Ovary (tissue), 10 donors: ENCODE measurements at places on chromosomes 7 and 10.

DNA sequence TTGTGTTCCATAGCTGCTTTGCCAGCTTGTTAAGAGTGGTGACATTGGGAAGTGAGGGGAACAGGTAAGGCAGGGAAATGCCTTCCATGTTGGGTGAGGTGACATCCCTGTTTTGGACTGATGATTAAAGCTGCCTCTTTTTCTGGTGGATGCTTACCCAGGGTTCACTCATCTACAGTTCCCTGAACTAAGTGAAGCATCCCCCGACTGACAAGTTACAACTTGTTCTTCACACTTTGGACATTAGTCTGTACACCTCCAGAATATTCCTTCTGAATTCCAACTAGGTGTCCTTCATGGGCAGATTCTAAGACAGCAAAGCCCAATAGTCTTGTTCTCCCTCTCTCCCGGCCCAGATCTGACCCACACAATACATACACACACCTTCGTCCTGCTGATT, 63.4 kb downstream of the HDAC9 start:
- no peak overlapping the region for H3K27ac ChIP-seq
- no peaks in the 10 kb centered on the region for H3K27me3 ChIP-seq
- DNase-seq: no peak
- H3K36me3 ChIP-seq: no peaks in the 10 kb centered on the region

DNA sequence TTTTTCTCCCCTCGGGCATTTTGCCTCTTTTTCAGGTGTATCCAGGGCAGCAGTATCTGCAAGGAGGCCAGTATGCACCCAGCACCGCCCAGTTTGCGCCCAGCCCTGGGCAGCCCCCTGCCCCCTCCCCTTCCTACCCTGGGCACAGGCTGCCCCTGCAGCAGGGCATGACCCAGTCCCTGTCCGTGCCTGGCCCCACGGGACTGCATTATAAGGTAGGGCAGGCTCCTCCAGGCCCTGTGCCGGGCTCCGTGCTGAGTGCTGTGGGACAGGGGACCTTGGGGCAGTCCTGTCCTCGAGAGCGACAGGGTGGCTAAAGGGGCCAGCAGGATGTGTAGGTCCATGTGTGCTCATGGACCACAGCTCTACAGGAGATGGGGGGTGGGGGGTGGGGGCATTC, 10.6 kb downstream of the ZMIZ2 start:
- H3K27me3 ChIP-seq: no peaks in the 10 kb centered on the region
- no peaks in the 10 kb centered on the region for H3K36me3 ChIP-seq
- no peak overlapping the region for H3K27ac ChIP-seq
- DNase-seq: no peak
- H3K4me3 ChIP-seq: no peak overlapping the region
- peaks cover 6% of the 10 kb centered on the region for H3K4me1 ChIP-seq

DNA sequence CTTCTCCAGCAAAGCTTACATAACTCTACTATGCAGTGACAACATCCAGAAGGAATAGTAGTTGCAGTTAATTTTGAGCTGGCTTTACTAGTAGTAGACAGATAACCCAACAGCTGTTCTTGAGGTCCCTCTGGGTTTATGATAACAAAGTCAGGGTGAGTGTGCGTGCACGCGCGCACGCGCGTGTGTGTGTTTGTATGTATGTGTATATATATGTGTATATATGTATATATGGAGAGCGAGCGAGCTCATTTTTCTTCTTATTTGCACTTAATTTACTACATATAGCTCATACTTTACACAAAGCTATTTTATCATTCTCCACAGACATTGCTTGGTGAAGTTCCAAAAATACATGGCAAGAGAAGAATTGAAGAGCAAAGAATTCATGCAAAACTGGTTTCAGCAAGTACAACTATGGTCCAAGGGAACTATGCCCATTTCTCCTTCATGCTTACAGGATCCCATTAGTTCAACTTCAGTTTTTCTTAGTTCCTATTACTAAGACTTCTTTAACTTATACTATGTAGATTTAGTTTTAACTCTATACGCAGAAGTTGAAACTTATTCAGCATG, 105.9 kb upstream of the TMEM168 start:
- no peaks in the 10 kb centered on the region for H3K27me3 ChIP-seq
- no peaks in the 10 kb centered on the region for H3K4me1 ChIP-seq
- H3K4me3 ChIP-seq: no peak overlapping the region
- H3K36me3 ChIP-seq: no peaks in the 10 kb centered on the region
- no peak for DNase-seq
- no peak overlapping the region for H3K27ac ChIP-seq

GRCh38 chr10:116146372-116147140, 126.5 kb downstream of the GFRA1 start:
- H3K4me1 ChIP-seq: no peaks in the 10 kb centered on the region
- no peaks in the 10 kb centered on the region for H3K27me3 ChIP-seq
- H3K4me3 ChIP-seq: no peak overlapping the region
- H3K36me3 ChIP-seq: no peaks in the 10 kb centered on the region
- no peak for DNase-seq
- no peak overlapping the region for H3K27ac ChIP-seq

DNA sequence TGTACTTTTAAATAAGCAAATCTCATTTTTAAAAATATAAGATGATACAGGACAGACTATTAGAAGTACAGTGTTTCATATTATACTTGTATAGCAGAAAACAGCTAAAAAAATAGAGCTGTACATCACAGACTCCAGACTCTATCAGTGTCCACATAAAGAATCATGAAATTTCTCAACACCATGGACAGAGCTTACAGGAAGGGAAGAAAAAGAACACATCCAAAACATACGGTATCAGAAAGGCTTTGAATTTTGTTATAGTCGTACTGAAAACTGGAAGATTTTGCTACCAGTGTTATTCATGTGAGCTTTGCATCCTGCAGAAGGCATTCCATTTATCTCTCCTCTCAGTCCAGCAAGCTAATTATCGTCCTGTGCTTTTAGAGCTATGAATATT, 183.2 kb upstream of the PTPRZ1 start:
- H3K36me3 ChIP-seq: no peaks in the 10 kb centered on the region
- H3K27ac ChIP-seq: no peak overlapping the region
- no peak overlapping the region for H3K4me3 ChIP-seq
- DNase-seq: no peak
- no peaks in the 10 kb centered on the region for H3K27me3 ChIP-seq

GRCh38 chr7:70353330-70353945, 755.2 kb downstream of the AUTS2 start:
- no peaks in the 10 kb centered on the region for H3K27me3 ChIP-seq
- H3K36me3 ChIP-seq: no peaks in the 10 kb centered on the region

DNA sequence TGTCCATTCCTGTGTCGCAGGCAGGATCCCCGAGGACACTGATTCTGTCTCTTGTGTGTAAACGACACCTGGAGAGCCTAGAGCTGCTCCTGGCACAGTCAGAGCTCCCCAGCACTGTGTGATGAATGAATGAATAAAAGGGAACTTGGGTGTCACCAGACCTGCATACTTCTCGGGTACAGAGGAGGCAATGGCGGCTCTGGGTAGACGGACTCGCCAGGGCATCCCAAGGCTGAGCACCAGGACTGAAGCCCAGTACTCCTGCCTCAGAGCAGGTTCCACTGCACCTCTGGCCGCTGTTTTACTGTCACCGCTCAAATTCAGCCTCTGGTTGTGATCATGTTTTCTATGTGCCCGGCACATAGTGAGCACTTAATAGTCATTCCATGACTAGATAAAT, 255.8 kb downstream of the GLRX3 start:
- no peaks in the 10 kb centered on the region for H3K36me3 ChIP-seq
- no peaks in the 10 kb centered on the region for H3K4me1 ChIP-seq
- H3K4me3 ChIP-seq: no peak overlapping the region
- no peaks in the 10 kb centered on the region for H3K27me3 ChIP-seq

DNA sequence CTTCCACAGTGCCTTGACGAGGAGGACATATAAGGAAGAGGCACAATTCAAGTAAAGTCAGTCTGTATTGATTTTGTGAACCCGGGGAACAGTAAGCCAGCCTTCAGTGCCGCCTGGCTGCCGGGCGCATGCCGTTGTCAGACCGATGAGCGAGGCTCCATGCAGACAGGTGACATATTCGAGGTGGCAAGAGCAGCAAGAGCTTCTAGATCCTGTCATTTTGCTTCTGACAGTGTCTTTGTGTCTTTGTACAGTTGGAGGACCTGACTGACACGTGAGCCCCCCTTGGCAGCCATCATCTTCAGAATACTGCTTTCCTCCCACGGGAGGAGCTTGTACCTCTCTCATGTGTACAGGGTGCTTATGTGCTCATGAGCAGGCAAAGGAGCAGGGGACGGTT, 387.5 kb upstream of the GALNT17 start:
- no peak for DNase-seq
- H3K4me1 ChIP-seq: peaks cover 11% of the 10 kb centered on the region
- no peak overlapping the region for H3K27ac ChIP-seq
- H3K36me3 ChIP-seq: no peaks in the 10 kb centered on the region
- no peak overlapping the region for H3K4me3 ChIP-seq
- H3K27me3 ChIP-seq: no peaks in the 10 kb centered on the region

DNA sequence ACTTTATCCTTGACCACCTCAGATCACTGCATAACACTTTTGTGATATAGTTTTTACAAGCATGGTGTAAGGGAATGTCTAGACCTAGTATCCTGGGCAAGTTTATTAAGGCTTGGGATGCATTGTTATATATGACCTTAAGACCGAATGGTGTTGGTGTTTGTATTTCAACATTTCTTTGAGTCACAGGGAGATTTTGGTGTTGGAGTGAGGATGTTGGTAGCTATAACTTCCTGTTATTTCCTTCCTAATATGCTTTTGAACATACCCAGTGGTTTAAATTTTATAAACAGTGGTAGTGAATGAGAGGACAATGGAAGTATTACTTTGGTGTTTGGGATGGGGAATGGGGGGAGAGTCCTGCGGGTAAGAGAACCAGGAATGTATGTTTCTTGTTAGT, 2.6 kb downstream of the EXOC4 start:
- no peak overlapping the region for H3K27ac ChIP-seq
- no peaks in the 10 kb centered on the region for H3K4me1 ChIP-seq
- no peak overlapping the region for H3K4me3 ChIP-seq
- H3K36me3 ChIP-seq: no peaks in the 10 kb centered on the region
- H3K27me3 ChIP-seq: no peaks in the 10 kb centered on the region

DNA sequence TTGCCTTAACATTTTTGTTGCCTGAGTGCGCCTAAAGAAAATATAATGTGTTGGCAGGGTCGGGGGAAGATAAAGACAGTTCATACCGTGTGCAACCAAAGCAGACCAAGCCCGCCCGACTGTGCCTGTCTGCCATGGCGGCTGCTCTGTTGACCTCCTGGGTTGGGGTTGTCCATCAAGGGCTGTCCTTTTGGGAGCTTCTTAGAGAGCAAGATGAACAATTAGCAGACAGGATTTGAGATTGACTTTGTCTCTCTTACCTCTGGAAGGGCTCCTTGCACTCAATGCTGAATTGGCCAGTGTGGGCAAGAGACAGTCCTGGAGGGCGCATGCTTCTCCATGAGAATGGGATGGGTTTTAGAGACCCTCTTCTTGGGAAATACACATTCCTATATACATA, 319.6 kb downstream of the GLRX3 start:
- H3K27ac ChIP-seq: no peak overlapping the region
- DNase-seq: no peak
- no peaks in the 10 kb centered on the region for H3K27me3 ChIP-seq
- H3K4me1 ChIP-seq: no peaks in the 10 kb centered on the region
- no peaks in the 10 kb centered on the region for H3K36me3 ChIP-seq

GRCh38 chr10:60283397-60283796, 106.3 kb downstream of the ANK3 start:
- no peak overlapping the region for H3K4me3 ChIP-seq
- H3K4me1 ChIP-seq: peaks cover 2% of the 10 kb centered on the region
- H3K27me3 ChIP-seq: no peaks in the 10 kb centered on the region

DNA sequence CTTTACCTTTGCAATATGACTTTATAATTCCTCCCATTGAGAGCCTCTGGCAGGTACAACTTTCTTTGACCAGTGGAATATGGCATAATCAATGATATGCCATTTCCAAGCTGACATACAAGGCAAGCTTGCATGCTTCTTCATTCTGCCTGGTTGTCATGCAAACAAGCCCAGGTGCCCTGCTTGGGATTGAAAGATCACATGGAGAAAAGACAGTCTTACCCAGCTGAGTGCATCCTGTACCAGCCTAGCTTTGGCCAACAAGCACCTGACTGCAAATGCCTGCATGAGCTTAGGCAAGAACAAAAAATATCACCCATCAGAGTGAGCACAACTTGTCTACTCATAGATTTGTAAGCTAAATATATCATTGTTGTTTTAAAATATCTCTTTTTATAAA, 82.9 kb upstream of the KCND2 start:
- DNase-seq: no peak
- H3K27ac ChIP-seq: no peak overlapping the region
- H3K27me3 ChIP-seq: no peaks in the 10 kb centered on the region

DNA sequence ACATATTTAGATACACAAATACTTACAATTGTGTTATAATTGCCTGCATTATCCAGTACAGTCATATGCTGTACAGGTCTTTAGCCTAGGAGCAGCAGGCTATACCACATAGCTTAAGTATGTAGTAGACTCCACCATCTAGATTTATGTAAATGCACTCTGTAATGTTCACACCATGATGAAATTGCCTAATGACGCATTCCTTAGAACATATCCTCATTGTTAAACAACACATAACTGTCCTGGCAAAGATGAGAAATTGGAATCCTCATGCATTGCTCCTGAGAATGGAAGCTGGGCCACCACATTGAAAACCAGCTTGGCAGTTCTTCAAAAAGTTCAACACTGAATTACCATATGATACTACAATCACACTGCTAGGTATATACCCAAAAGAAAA, 1002.8 kb upstream of the CELF2 start:
- DNase-seq: no peak
- H3K4me3 ChIP-seq: no peak overlapping the region
- no peaks in the 10 kb centered on the region for H3K27me3 ChIP-seq
- no peak overlapping the region for H3K27ac ChIP-seq
- H3K36me3 ChIP-seq: no peaks in the 10 kb centered on the region

DNA sequence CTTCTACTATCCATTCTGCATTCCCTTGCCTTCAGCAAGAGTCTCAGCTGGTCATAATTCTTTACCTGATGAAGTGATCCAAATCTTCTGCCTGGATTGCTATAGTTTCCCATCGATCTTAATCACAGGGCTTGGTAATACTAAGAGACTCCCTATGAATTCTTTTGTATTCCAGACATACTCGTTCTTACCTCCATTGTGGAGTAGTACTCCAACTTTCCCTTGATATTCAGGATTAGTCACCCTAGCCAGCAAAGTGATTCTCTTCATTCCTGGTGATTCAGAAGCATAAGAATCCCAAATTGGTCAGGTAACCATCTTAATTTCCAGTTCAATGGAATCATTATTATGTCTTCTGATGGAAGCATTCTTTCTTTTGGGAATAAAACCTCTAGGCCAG, 96.7 kb downstream of the TWIST1 start:
- DNase-seq: no peak
- no peaks in the 10 kb centered on the region for H3K27me3 ChIP-seq
- H3K27ac ChIP-seq: no peak overlapping the region
- H3K4me3 ChIP-seq: no peak overlapping the region

- no peaks in the 10 kb centered on the region for H3K36me3 ChIP-seq
- no peak overlapping the region for H3K27ac ChIP-seq
- no peak overlapping the region for H3K4me3 ChIP-seq
- H3K4me1 ChIP-seq: no peaks in the 10 kb centered on the region
Observed at GRCh38 chr7:144717720-144718119, 118.1 kb downstream of the TPK1 start.

- H3K4me1 ChIP-seq: no peaks in the 10 kb centered on the region
- no peak overlapping the region for H3K4me3 ChIP-seq
- H3K36me3 ChIP-seq: no peaks in the 10 kb centered on the region
- DNase-seq: no peak
- H3K27ac ChIP-seq: no peak overlapping the region
Observed at GRCh38 chr10:80700252-80700651, 162.6 kb downstream of the SH2D4B start.
